A172 (cell line): ENCODE measurements at places on chromosomes 3 and 15.

DNA sequence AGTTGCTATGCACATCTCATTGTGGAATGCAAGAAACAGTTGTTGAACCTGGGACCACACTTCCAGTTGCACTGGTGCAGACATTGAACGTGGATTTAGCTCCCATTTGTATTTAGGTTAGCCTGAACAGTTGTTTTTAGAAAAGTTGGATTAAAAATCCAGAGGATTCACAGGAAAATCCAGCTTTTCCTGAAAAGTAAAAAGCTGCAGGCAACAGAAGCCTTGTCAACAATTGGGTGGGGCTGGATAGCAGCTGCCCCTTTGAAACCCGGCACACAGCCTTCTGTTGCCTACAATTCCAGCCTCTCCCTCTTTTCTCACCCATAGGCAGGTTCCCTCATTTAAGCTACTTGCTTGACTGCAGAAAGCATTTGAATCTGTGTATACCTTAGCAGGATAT lies 165.3 kb upstream of the TBL1XR1 start:
- no peak for DNase-seq

- DNase-seq, result no peak
Observed at GRCh38 chr3:25785826-25786225, 2.6 kb upstream of the NGLY1 start.

- DNase-seq, result no peak
Observed at GRCh38 chr3:48928679-48929078, 10.0 kb downstream of the ARIH2 start.

- no peak for DNase-seq
Observed at GRCh38 chr3:27451251-27451650, 32.9 kb downstream of the SLC4A7 start.

GRCh38 chr3:108008931-108009639 lies 81.7 kb downstream of the CD47 start:
- peak; percentile 95 for DNase-seq

- no peak for DNase-seq
Observed at GRCh38 chr3:13715961-13716360, 163.9 kb downstream of the WNT7A start.

DNA sequence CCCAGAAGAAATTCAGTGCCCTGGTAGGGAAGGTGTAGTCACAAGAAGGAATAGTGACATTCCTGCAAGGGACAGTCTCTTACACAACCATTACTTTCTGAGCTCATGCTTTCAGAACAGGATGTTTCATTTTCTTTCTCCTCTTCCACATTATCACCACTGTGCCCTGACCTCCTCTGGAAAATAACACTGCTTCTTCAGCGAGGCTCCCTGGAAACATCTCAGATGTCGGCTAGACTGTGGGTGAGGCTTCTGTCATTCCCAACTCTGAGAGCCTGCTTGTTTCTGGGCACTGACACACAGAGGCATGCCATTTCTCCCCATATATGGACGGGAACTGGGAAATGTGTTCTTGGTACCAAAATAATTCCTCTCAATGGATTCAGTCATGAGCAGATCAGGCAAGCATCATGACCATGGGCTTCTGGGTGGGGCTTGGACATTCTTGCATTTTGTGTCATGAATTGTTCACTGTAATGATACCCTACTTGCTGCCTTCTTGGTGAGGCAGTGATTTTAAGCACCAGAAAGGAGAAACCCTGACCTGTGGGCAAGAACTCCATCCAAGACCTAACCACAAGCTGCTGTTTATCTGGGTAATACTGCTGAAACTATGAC lies 14.3 kb upstream of the TNFAIP8L3 start:
- peak; percentile 40 for DNase-seq

GRCh38 chr15:83960192-83960829 lies 275.3 kb upstream of the GOLGA6L4 start:
- DNase-seq, result no peak

GRCh38 chr15:48718646-48719045 lies 73.1 kb upstream of the FBN1 start:
- peak; percentile 8 for DNase-seq

GRCh38 chr3:57949785-57950615 lies 58.2 kb upstream of the FLNB start:
- peak; percentile 82 for DNase-seq

DNA sequence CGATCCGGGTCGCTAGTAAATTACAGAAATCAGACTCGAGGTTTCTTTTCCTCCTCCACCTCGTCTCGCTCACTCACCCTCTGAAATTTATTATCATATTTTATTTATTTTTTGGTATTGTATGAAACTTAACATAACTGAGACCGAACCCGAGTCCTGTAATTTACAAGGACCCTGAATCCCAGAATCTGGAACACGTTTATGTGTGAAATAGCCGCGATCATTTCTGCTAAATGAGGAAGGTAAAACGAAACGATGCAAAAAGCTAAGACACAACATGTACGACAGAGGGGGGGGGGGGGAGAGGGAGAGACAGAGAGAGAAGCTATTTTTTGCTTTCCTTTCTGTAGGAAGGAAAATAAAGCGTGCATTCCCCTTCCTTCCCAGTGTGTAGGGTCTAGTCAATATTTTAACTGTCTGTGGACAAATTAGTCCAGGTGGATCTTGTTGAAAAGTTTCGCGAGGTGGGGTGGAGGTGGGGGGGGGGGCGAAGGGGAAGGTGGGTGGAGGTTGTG lies 1.6 kb downstream of the BBX start:
- DNase-seq, result no peak

DNA sequence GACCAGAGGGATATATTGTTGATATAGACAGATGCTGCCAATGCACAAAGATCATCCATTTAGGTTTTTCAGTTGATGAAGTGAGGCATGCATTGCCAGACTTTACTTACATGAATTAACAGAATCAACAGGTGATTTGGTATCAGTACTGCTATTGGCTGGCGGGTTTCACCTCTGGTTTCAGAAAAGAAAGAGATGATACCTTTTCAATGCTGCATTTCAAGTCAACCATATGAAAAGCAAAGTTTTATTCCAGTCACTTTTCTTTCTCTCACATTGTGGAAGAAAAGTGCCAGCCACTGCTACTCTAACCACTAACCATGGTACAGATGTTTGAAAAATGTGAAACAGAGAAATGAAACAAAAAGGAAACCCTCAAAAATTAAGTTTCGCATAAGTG lies 289.1 kb downstream of the TIGIT start:
- DNase-seq, result no peak

DNA sequence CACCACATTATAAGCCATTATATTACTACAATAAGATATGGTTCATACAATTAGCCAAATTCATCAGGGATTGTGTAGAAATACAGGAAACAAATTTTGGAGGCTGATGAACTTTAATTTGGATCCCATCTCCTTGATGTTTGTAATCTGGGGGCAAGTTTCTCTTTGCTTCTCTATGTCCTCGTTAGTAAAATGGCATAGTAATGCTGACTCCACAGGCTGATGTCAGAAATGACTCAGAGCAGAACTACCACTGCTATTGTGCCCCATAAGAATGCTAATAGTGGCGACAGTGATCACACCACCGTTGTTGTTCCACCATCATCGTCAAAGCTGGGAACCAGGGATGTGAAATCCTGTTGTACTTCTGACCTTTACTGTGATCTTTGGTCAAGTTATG lies 722.3 kb upstream of the LMCD1 start:
- DNase-seq, result no peak

DNA sequence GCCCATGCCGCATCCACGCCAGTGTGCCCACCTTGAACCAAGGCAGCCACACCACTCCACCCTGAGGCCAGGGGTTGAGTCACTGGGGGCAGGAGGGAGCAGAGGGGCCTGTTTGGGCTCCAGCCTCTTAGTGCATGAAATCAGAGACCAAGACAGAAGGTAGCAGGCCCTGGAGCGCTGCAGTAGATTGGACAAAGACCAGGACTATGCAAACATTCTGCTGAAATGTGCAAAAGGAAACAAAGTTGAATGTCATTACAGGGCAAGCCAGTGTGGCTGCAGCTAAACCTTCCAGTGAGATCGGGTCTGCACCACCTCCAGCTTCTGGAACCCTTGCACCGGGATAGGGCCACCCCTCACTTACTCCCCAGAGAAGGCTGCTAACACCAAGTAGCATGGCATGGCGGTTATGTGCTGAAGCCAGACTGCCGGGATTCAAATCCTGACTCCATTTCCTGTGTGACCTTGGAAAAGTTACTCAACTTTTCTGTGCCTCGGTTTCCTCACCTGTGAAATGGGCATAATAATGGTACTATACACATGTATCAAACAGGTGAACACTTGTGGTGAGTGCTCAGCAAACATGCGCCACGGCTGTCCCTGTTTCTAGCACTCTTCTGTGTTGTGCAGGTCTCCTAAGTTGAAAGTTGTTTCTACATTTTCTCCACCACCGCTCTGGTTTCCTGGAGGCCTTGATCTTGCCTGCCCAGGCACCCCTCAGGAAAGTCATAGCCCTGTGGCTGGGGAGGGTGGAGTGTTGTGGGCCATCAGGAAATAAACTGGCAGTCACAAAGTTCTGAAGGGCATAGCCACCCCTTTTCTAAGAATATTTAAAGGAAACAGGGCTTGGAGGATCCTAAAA lies 25.0 kb upstream of the GP9 start:
- no peak for DNase-seq

DNA sequence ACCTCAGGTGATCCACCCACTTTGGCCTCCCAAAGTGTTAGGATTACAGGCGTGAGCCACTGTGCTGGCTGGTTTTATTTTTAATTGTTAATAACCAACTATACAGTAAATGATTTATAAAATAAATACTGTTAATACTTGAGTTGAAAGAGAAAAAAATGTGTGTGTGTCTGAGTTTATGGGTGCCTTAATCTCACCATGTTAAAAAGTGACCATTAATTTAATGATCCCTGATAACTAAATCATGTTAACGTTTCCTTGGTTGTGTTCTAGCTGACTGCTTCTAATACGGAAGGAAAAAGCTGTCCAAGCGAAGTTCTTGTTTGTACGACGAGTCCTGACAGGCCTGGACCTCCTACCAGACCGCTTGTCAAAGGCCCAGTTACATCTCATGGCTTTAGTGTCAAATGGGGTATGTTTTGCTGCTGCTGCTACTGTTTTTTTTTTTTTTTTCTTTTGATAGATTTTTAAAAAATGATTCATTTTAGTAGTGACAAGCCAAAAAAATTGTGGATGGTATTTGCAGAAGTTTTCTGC lies 113.5 kb downstream of the GHSR start:
- DNase-seq, result no peak

GRCh38 chr15:68404056-68404798 lies 27.7 kb downstream of the ITGA11 start:
- no peak for DNase-seq

DNA sequence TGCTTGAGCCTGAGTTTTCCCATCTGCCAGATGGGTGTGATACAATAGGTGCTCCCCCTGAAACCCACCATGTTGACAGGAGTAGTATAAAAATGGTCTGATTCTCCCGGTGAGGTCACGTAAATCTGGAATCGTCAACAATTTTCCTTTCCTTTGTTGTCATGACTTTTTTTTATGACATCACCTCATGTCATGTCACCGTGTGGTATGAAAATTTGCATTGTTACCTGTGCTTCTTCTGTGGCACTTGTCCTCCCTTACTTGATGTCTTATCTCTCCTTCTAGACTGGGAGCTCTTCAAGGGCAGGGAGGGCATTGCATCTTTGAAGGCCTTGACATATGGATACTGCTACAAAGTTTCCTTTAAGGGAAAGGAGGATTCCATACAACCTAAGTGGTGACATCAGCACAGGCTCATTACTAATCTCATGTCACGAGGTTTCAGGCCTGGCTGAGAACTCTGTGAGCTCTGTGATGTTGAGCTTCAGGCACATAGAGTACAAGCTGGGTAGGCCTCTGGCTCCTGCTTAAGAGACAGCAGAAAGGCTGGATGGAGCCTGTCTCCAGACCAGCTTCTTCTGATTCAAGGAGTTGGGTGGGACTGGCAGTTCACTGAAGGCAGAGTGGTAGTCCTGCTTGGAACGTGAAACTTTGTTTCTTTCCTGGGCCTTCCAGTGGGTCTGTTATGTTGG lies 66.3 kb downstream of the LPP start:
- DNase-seq, result no peak

DNA sequence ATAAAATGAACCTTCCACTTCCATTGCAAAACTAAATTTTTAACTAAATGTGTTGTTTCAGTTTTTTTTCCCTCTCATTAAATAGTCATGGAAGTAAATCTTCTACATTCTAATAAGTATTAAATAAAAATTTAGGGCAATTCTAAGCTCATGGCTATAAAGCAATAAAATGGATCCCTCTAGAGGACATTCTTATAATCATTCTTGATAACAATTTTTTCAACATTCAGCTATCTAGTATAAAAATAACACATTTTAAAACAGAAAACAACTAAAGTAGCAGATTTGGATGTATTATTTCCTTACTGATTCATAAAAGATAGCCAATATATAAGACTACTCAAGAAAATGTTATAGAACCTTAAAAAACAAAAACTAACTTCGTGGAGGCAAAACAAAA lies 393.1 kb downstream of the PLOD2 start:
- DNase-seq, result no peak

DNA sequence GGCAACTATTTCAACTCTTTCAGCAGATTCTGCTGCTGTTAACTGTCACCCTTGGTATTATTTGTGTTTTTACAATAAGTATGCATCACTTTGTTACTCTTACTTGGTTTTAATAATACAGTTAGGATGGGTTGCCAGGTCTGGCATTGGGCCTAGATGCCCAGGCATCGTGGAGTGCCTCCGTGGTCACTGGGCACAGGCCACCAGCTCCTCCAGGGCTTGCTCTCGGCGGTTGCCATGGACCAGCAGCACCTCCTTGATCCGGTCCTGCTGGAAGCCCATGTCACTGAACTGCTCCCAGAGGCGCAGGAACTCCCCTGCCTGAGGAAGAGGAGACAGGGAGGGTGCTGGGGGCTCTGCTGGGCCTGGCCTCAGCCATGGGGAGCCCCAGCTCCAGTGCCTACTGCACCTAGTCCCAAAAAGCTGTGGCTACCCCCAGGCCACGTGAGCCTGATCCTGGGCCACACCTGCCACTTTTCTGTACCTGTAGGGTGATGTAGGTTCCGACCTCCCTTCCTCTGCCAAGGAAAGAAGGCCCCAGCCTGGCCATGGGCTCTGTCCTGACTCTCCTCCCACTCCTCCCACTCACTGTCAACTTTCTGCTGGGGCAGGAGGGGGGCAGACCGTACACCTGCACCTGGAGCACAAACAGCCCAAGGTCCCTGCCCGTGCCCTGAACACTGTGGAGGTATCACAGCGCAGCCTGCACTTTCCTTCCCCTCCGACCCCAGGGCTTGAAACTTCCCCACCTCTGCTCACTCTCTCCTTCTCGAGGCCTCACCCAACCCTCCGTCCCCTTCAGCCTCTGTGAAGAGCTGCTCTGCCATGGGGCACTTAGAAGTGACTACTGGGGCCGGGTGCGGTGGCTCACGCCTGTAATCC lies 16.6 kb downstream of the KBTBD13 start:
- no peak for DNase-seq

DNA sequence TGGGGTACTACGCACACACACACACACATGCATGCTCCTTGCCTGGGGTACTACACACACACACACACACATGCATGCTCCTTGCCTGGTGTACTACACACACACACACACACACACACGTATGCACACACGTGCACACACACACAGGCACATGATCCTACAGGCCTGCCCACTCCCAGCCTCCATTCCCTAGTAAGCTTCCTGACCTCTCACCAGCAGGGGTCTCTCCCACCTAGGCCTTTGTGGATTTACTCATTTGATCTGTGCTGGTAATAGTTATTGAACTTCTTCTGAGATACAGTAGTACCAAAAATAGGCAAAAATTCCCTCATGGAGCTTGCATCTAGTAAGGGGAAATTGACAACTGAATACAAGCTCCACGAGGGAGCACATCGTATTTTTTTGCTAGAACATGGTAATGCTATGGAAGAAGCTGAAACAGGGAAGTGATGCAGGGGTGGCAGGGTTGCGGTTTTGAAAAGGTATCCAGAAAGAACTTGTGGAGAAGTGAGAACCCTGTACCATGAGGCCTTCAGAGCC lies 19.1 kb downstream of the TTC21A start:
- DNase-seq, result peak; percentile 45
